ENCODE measurements at places on chromosomes 6 and 20.

DNA sequence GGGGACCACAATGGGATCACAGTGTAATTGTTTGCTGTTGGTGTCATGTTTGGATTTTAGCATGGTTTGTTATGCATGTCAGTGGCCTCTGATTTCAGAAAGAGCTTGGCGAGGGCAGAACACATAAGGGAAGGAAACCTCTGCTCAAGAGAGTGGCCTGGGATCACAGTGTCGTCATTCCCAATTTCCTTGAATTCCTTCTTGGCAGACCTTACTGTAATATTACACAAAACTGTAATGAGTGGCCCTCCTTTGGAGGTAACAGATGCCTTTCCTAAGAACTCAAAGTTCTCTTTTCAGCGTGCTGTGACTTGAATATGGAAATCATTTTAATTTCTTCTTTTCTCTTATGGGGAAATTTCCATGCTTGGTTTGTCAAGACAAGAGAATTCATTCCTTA lies 46.9 kb downstream of the JAG1 start:
- no peak for DNase-seq

DNA sequence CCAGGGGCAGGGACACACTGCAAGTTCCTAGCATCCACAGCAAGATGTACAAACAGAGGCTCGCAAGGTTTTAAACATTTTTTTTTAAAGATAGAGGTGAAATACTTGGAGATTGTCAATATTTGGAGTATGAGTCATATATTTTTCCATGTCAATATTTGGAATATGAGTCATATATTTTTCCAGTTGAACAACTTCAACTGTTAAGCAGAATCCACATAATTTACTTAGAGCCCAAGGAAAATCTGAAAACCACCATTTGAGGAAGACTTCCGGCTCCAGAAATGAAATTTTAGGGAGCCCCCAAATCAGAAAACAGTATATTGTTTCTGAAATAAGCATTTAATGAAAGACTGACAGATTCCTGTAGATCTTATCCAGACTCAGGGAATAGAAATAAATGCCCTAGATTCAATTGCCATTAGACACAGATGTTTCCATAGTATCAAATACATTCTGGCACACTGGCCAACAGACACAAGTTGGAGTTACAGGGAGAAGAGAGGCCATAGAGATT lies 51.6 kb upstream of the FAM184A start:
- no peak for DNase-seq

GRCh38 chr6:160042788-160043301 lies 74.0 kb downstream of the IGF2R start:
- DNase-seq, result no peak

DNA sequence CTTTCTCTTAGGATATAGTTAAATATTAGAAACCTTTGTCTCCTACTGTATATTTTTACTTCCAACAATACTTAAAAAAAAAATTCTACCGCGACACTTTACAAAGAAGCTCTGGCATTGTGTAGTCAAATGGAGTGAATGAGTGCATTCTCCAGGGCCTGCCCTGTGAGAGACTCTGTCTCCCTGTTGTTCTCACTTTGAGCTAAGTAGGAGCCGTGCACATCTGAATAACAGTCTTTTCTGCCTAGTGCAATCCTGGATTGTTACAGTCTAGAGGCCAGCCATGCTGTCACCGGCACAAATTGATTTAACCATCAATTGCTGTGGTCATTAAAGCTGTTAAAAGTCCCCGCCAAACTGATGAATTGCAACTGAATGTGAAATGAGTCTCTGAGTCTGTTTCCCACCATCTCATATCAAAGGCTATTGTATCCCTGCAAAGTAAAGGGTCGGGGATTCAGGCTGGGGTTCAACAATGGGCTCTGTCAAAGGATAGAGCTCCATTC lies 156.0 kb downstream of the RFPL4B start:
- no peak for DNase-seq

GRCh38 chr20:57429580-57430200 lies 38.5 kb downstream of the RBM38 start:
- DNase-seq, result no peak

DNA sequence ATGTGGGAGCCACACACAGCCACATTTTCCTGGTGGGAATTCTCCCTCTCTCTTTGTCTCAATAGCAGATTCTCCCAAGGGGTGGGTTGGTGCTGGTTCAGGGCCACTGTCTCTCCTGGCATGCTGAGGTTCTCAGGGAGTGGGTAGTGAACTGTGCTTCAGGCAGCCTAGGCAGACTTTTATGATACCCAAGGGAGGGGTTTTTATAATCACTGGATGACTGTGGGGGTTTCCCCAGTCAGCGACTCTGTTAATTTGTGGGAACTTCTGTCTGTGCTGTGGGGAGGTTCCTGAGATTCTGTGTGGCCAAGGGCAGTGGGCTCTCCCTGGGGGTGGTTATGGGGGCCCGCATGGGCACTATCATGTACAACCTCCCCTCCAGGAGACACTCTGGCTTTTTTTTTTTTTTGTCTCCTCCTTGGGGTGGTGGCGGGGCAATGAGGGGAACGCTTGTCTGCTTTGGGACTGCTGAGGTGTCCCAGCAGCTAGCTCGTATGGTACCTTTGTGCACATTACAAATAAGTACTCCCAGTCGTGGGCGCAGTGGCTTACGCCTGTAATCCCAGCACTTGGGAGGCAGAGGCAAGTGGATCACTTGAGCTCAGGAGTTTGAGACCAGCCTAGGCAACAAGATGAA lies 10.0 kb downstream of the PTK7 start:
- DNase-seq, result no peak

- DNase-seq, result peak; percentile 76
Observed at GRCh38 chr6:36599791-36600209, 5.6 kb downstream of the SRSF3 start.

- peak; percentile 52 for DNase-seq
Observed at GRCh38 chr20:56400001-56400640, 7.7 kb downstream of the CSTF1 start.

DNA sequence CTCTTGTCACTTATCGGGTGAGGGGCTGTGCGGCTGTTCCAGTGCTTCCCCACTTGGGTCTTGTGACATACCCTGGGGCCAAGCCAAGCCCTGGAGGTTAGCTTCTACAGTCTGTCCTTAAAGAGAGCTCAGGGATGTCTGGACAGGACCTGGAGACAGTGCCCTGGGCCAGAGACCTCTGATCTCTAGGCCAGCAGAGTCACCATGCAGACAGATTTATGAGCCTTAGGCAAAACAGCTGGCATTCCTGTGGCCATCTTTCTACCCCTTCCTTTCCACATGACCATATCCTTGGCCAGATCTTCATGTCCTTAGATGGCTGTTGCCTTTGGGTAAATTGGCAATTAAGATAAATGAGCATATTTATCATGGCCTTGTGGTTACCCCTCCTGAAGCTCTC lies 678.6 kb downstream of the MAFB start:
- DNase-seq, result no peak

DNA sequence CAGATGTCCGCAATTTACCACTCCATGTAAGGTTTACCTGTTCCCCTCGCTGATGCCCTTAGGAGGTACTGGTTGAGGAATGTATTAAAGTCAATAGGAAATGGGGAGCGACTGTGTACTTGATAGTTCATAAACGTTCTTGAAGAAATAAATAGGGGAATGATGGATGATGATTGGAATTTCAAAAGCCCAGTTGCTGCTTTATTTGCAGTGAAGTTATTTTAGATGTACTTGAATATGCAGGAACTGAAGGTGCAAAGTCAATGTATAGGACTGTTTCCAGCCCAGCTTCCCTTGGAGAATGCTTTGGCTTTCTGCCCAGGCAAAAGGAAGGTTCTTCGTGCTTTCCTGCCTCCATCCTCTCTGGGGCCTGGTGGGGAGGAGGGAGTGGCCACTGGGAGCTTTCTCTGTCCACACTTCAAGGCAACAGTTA lies 19.8 kb downstream of the ADGRF5 start:
- DNase-seq, result no peak

DNA sequence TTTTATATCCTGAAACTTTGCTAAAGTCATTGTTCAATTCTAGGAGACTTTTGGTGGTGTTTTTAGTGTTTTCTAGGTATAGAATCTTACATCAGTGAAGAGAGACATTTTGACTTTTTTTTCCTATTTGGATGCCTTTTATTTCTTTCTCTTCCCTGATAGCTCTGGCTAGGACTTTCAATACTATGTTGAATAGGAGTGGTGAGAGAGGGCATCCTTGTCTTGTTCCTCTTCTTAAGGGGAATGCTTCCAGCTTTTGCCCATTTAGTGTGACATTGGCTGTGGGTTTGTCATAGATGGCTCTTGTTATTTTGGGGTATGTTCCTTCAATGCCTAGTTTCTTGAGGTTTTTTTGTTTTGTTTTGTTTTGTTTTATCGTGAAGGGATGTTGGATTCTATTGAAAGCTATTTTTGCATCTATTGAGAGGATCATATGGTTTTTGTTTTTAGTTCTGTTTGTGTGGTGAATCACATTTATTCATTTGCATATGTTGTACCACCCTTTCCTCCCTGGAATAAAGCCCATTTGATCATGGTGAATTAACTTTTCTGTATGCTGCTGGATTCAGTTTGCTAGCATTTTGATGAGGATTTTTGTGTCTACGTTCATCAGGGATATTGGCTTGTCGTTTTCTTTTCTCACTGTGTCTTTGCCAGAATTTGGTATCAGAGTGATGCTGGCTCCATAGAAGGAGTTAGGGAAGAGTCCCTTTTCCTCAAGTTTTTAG lies 540.1 kb upstream of the FLRT3 start:
- DNase-seq, result no peak

DNA sequence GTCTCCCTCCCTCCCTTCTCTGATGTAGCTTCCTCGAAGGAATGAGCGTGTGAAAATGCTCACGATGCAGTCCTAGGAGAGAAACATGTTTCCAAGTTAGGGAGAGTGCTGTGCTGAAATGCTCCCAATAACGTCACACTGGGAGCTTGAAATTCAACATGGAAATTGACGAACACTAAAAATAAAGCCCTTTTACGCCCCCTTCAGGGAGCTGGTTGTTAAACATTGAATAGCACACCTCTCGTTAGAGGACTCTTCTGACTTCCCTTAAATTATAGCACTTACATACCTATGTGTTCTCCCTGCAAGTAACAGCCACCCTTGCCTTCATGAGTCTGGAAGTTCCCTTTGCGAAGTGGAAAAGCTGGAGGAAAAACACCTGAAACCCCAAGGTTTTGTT lies 88.6 kb downstream of the BFSP1 start:
- DNase-seq, result no peak

DNA sequence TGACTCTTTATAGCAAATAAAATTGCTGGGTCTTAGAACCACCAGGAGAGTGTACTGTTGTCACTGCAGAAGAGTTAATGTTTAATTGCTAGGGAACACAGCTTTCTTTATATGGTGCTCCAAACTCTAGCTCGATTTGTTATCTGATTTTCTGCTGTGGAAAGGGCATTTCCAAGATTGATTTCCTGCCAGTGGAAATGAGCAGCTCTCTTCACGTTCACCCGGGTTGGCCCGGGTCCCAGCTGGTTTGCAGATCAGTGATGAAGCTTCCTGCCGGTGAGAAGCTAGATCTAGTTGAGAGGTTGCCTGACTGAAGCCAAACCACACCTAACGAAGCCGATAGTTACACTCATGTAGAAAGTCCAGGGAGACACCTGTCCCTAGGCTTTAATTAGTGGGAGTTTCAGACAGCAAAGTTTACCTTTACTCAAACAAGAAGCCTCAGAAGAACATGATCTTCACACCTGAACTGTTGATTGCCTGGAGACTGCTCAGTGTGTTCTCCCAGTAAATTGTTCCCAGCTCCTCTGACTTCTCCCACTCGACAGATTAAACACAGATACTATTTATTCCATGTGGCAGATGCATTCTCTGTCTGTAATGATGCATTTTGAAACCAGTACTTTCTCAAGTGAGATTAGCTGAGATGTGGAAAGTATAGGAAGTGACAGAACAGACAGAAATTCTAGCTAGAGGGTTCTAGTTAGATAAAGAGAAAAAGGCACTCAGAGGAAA lies 27.8 kb downstream of the PAQR8 start:
- peak; percentile 64 for DNase-seq

GRCh38 chr20:63482021-63482587 lies 9.6 kb upstream of the KCNQ2 start:
- DNase-seq, result no peak
